Fibroblast of skin of left biceps (primary cell): ENCODE measurements at places on chromosomes 5 and 9.

GRCh38 chr9:105127863-105128220 is 116.6 kb upstream of the SLC44A1 start:
- no peak for DNase-seq

DNA sequence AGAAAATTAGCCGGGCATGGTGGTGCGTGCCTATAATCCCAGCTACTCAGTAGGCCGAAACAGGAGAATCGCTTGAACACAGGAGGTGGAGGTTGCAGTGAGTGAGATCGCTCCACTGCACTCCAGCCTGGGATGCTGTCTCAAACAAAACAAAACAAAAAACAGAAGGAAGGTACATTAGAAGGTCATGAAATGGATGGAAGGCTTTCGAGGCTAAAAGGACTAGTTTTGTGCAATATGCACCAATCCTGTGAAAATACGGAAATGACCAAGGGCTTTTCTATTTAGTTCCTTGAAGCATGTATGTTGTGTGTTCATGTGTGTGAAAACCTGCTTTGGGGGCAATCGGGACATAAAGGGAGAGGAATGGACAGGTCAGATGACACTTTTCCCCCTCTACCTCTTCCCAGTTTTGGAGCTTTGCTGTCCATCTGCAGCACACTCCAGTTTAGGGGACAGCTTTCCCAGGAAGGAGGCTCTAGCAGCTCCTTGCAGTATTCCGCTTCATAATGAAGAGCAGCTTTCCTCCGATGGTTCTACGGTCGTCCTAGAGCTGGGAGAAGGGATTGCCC is 15.0 kb downstream of the SPRY4 start:
- no peak for DNase-seq

DNA sequence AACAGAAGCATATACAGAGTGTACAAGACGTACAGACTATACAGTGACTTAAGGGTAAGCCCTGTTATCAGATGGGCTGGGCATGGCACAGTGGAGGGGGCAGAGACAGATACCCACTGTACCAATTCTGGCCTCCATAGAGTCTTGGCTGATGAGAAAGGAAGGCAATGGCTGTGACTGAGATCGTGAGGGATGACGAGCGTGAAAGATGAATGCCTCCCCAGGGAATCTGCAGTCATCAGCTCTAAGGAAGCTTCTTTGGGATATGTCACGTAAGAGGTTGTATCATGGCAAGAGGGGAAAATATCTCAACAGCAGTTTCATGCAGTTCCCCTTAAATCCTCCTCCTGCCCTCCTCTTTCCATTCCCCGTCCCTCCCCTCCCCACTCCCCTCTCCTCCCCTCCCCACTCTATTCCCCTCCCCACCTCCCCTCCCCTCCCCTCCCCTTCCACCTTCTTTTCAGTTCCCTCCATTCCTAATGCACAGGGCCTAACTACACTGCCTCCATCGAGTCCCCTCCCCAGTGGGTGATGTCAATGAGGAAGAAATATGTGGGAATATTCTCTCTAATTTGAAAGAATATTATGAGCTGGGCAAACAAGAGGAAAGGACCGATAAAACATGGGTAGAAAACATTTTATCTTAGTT is 226.4 kb upstream of the DAP start:
- DNase-seq = no peak

GRCh38 chr5:167049043-167049663 is 1242.3 kb upstream of the WWC1 start:
- peak; percentile 12 for DNase-seq

- no peak for DNase-seq
Observed at GRCh38 chr9:97740848-97741821, 44.0 kb upstream of the XPA start.
